NT2/D1 (cell line): ENCODE measurements at places on chromosomes 2 and 18.

- DNase-seq = no peak
Observed at GRCh38 chr2:146461068-146461467, 1383.8 kb upstream of the ACVR2A start.

DNA sequence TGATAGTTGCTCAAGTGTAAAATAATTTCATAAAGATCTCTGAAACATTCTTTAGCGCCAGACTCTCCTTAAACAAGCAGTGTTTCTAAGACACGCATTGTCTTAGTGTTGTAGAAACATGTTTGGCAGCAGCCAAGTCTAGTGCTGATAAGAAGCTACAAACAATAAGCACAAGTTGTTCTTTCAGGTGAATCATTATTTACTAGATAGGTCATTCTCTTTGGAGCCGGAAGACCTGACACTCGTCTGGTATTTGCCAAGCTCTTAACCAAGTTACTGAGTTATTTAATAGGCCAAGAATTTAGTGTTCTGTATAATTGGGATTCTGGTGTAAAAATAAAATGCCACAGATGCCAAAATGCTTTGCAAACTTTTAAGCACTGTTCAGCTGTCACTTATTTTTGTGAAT is 852.1 kb downstream of the CPS1 start:
- DNase-seq = no peak

- DNase-seq = no peak
Observed at GRCh38 chr2:126381091-126381490, 274.9 kb upstream of the GYPC start.

- no peak for DNase-seq
Observed at GRCh38 chr2:221635949-221636348, 63.8 kb upstream of the EPHA4 start.

GRCh38 chr2:102065675-102066252 is 74.0 kb downstream of the IL1R2 start:
- DNase-seq = no peak

- no peak for DNase-seq
Observed at GRCh38 chr2:83894976-83895375, 564.1 kb downstream of the SUCLG1 start.

DNA sequence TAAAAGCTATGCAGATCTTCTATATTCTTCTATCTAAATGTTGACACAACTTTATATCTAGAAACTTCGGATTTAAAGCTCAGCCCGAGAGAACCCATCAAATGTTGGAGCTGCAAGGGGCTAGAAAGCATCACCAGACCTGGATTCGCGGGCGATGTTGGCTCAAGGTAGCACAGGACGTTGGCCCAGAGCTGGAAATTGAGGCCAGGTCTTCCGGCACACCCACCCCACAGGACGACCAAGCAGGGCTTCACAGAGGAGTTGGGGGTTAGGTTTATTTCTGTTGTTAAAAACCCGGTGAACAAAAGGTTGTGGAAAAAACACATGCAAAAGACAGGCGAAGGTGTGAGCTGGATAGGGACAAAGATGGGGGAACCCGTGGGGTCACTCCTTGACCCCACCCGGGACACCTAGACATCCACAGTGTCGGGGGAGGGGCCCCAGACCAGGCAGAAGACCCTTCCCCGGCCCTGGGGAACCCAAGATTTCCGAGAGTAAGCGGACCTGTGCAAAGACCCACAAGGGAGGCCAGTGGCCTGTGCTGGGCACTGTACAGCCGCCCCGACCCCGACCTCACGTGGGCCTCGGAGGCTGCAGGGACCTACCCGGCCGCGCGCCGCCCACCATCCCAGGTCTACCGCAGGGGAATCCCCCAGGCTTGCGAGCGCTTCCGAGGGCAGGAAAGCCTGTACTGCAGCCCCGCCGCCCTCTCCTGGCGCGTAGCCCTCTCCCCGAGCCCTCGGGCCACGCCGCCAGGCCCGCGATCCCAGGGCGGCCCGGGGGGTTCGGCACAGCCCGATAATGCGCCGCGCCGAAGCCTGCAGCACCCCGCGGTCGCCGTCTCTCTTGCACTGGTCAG is 1.8 kb upstream of the AGBL5 start:
- peak; percentile 22 for DNase-seq

DNA sequence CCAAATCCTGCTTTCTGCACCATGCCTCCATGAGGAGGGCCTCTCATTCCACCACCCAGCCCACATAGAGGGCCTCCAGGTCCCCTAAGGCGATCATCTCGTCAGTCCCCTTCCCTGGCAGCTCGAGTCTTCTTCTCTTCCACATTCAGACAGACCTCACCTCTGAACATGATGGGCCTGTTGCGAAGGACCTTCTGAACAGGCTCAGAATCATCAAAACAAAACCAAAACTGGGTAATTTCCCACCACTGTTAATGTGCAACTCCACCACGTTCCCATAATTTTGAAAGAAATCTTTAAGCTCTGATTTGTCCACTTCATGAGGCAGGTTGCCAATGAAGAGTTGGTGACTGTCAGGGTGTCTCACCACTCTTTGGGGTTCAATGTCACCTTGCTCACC is 20.4 kb downstream of the ZRANB3 start:
- DNase-seq = no peak

DNA sequence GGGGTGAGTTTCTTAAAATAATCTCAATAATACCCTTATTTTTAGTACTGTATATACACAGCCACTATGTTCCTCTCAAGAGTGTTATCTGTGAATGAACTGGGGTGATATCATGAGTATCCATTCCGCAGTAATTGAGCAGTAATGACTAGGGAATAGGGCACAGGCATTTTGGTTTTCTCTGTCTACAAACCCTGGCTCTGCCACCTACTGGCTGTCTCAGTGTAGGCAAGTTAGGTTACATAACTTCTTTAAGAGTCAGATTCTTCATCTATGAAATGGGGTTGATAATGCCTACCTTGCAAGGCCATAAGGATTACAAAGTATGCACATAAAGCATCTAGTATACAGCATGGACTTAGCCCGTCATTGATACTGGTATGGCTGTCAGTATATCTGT is 555.8 kb downstream of the NRXN1 start:
- DNase-seq = no peak

DNA sequence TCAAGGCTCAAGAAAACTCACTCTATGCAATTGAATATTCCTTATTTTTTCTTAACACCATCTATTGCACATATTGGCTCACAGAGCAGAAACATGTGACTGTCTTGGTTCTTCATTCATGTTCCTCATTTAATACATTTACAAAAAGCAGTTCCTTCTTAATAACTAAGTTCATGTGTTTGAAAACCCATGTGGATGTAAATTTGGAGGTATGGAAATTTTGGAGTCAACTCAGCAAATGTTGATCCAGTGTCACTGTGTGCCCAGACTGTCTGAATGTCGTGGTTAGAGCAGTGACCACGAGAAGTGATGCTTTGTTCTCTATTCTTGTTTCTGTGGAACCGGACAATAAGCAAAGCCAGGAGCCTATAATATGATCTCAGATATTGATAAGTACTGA is 299.1 kb downstream of the SETBP1 start:
- no peak for DNase-seq

DNA sequence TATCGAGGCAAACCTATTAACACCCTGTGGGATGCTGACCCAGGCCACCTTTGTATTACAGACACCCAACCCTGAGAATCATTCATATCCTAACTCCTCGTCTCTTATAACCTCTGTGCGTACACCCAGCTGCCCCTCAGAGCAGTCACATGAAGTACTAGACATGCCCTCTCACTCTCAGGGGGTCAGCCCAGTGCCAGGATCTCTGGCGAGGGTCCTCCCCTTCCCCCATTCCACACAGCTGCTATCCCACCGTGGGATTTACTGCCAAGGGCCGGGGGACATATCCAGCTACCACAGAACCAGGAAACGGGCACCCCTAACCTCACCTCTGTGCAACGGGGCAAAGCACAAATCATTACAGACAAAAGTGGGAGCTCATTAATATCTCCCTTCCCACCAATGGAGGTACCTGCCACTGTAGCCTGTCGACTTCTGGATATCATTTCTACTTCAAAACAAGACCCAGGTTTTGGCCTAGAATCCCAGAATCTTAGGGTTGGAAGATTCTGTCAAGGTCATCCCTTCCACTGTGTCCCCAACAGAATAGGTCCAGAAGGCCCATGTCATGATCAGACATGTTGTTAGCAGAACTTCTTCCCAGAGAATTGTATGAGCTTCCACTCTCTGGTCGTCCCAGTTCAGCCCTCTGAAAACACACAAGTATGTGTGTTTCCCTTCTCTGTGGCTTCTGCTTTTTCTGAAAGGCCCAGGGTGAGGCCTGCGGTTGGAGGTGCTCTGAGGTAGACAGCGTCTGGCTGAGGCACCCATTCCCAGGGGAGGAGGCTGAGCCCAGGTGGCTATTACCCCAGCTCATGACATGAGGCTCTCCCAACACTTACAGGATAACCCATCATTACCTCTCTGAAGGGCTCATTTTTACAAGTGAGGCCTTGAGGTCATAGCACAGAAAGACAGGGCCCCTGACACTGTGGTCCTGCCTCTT is 1.7 kb downstream of the TMBIM1 start:
- DNase-seq = no peak

- DNase-seq = no peak
Observed at GRCh38 chr2:37993143-37993542, 68.1 kb downstream of the RMDN2 start.

DNA sequence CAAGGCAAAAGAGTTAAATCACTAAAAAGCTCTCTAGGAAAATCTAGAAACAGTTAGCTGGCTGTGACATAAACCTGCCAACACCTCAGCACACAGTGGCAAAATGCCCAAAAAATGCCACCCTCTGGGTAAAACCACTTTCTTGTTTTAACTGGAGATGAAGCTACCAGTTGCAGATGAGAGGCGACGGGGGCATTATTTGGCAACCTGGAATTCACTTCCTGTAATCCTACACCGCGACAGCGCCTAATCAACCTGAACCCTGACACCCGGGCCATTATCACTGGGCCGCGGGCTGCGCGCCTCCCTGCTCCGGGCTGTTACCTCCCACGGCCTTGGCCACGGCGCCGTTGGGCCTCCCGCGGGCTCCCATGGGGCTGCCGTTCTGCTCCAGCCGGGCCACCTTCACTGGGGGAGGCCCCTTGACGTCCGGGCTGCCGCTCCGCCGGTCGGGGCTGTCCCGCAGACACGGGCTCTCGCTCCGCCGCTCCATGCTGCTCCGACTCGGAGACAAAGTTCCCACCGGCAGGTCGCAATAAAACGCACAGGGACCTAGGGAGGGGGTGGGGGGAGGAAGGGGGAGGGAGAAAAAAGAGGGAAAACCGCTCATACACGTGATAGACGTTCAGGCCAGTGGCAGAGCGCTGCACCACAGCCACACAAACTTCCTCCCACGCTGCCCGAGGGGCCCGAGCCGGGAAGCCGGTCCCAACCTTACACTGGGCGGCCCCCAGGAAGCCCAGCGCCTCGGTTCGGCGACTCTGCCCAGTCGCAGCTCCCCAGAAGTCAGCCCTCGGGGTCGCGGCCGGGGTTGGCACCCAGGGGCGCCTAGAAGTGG is 2.0 kb downstream of the SATB2 start:
- no peak for DNase-seq

DNA sequence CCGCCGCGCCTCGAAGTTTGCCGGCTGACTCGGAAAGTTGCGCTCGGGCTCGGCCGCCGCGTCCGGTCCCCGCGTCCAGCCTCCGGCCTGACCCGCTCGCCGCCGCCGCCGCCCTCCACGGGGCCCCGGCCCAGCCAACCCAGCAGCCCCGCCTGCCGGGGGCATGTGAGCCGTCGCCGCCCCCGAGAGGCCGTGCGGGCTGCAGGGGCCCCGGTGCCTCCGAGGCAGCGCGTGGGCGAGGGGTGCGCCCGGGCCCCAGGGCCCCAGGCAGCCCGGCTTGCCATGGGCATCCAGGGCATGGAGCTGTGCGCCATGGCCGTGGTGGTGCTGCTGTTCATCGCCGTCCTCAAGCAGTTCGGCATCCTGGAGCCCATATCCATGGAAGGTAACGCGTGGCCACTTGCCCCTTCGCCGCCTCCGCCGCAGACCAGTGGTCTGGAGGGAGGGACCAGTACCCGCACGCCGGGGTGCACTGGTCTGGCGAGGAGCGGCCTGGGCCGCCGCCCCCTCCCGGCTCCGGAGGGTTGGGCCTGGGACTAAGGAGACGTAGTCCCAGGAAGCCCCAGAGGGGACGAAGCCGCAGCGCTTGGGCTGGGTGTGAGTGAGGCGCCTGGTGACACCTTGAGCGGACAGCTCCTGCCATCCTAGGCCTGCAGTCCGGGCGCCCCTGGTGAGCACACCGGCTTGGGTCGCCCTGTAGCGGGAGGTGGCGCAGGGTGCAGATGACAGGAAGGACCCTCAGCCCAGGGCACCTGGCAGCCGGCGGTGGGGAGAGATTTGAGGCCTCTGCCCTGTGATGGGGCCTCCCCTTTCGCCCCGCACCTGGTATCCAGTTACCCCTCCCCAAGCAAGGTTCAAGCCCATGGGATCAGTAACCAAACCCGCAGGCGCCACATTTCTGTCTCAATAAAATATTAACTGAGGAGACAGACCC is 49.9 kb downstream of the KCNIP3 start:
- no peak for DNase-seq

DNA sequence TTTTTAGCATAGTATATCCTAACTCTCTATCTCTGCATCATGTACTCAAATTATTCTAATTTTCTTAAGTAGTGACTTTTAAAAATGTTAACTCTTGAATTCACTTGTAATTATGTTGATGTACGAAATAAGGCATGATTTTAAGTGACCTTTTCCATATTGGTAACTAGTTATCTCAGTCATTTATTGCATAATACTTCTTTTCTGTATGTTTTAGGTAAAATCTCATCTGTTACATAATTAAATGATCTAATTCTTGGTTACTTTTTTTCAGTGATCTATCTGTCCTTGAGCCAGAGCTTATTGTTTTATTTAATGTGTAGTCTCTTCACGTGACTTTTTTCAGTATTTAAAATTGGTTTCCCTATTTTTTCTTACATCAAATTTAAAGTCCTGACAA is 4.8 kb upstream of the UBE2E3 start:
- no peak for DNase-seq

GRCh38 chr2:82795446-82795845 is 1663.6 kb downstream of the SUCLG1 start:
- no peak for DNase-seq

- no peak for DNase-seq
Observed at GRCh38 chr2:46339676-46340459, 42.7 kb downstream of the EPAS1 start.

DNA sequence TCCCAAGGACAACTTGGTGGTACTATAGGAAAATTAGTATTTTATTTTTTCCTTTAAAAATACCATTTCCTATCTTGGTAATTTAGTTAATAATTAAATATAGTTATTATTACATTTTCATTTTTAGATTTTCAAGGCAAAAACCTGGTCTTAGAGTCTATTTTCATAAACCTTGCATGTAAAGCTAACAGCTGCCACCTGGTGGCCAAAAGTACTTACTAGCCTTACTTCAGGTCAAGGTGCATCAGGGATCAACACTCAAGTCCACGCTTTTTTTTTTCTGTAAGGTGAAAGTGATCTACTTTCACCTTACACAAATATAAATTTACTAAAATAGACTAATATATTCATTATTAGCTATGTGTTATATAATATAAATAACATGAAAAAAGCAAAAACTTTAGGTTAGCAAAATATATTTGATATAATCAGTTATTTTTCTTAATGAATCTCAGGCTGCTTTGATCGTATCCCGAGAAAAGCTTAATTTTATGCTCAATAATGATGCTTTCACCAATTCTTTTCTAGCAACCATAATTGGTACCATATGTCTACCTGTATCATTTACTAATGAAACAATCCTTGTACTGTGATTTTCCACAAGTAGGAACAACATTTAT is 62.5 kb downstream of the RELCH start:
- peak; percentile 47 for DNase-seq

GRCh38 chr2:190879474-190880377 is 895 bp upstream of the GLS start:
- DNase-seq = no peak

GRCh38 chr2:174613531-174613930 is 15.9 kb upstream of the WIPF1 start:
- no peak for DNase-seq
